ENCODE measurements at places on chromosomes 1 and 21.
A peak's percentile ranks its signal among the peaks of the same experiment; 100 is the strongest.

DNA sequence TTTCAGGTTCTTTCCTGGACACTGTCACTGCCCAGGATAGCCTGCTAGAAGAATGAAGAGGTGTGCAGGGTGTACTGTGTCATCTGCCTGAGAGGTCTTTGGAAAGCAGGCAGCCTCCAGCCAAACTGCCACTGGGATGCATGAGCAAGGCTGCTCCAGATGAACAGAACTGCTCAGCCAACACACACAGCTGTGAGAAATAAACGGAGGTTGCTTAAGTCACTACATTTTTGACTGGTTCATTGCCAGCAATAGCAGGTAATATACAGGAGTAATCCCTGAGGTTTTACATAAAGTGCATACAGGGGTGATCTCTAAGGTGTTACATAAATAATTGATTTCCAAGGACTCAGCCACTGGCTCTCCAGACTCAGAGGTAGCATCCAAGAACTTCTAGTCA is 516.9 kb downstream of the BRINP3 start:
- DNase-seq, result no peak

DNA sequence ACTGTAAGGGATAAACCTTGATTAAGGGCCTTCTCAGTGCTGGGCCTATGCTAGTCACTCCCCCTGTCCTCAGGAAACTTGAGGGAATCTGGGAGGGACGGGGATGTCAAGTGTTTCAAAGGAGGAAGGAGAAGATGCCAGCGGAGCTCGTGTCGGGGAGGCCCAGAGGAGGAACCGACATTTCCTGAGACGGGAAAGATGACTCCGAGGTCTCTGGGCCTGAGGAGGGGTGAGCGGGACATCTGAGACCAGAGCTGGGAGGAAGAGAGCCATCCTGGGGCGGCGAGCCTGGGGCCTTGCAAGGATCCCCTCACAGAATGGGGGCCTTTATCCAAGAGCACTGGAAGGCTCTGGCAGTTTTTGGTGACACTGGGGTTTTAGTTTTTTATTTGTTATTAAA is 10.4 kb downstream of the SLC66A1 start:
- no peak for DNase-seq

GRCh38 chr1:44327679-44328491 is 27.2 kb downstream of the ERI3 start:
- DNase-seq, result peak; percentile 100

DNA sequence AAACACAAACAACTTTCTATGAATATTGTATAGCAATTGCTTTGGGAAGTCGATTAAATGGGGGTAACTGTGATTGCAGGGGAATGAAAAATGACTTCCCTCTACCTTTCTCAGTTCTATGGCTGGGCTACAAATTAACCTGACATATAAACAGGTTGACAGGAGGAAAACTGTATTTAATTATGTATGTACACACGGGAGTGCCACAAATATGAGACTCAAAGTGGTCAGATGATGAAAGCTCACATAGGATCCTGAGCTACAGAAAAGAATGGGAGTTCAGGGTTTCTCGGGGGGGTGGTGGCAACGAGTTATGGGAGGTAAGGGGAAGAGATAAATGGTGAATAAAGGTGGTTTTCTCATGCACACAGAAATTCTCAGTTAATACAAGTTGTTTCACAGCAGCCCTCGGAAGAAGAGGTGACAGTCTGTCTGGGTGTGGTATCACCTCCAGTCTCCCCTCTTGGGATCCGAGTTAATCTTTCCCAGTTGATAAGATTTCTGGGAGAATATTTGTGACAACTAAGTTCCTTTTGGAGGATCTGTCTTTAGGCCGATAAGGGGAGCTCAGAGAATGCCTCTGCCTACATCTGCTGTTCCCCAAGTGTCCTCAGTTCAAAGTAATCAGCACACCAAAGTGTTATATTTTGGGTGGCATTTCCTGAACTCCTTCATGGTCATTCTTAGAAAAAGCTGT is 26.3 kb downstream of the GADD45A start:
- no peak for DNase-seq

DNA sequence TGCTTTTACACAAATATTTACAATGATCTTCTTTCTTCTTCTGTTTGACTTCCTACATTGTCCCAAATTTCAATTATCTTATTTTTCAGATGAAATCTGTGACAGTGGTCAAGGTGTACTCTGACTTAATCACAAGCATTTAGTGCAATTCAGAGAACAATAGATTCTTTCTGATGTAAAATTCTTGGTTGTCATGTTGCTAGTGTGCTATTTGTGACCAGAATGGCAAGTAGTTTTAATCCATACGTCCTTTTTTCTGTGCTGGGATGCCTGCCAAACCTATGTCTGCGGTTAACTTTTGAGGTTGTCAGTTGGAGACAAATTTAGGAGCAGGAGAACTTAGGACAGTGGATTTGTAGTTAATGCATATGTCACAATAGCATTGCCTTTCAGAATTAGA is 31.0 kb downstream of the NCAM2 start:
- peak; percentile 76 for DNase-seq

DNA sequence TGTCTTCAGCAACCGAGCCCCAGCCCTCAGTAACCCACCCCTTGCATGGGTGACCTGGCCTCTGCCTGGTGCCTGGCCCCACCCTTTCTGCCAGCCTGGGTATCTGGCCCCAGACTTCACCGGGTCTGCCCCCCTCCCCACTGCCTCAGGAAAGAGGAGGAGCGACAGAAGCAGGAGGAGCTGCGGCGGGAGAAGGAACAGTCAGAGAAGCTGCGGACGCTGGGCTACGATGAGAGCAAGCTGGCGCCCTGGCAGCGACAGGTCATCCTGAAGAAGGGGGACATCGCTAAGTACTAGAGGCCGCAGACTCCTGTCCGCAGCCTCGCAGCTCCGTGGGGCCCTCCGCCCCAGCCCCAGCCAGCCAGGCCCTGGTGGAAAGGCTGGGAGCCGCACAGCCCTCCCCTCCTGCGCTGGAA is 6.1 kb downstream of the TNFRSF25 start:
- DNase-seq, result no peak

- DNase-seq, result peak; percentile 56
Measured at GRCh38 chr1:95263450-95263849, 29.4 kb downstream of the RWDD3 start.

- peak; percentile 3 for DNase-seq
Measured at GRCh38 chr21:10273196-10273595, 248.2 kb upstream of the TPTE start.

GRCh38 chr1:158570480-158570879 is at the start of gene OR6P1:
OR6P1 (minus strand) TSS chr1:158570580; CDS start chr1:158563604, 6,976 bp downstream.
- no peak for DNase-seq

GRCh38 chr1:6864166-6864565 is 78.9 kb downstream of the CAMTA1 start:
- no peak for DNase-seq

DNA sequence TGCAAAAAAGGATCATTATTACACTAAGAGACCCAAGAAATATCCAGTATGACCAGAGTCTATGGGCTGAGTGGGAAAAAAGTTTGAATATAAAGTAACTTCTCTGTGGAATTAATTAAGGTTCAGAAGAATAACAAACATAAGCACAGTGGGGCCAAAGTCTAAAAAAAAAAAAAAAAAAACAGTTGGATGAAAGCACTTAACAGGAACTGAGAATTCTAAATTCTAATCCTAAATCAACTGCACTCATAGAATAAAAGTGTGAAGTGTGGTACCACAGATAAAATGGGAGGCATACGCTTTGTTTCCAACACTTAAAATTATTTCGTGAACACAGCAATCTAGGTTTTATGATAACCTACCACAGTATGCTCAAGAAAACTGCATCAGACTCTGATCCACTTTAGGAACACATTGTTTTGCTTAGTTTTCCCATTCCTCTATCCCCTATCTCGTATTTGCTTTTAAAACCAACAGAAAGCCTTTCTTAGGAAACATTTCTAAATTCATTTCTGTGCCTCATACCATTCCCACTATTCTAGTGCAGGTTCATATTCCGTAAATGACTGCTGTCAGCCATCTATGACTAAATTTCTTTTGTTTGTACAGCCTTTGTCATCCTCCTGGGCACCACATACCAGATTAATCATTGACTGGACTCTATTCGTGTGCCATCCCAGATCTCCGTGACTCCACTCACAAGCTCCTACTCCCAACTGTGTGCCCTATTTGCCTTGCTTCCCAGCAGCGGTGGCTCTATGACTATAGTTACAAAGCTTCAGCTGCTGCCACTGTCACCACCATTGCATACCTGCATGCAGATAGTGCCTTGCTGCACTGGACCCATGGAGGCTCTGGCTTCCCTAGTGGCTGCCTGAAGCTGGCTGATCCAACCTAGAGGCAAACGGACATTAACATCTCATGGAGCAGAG is 24.9 kb downstream of the CHML start:
- no peak for DNase-seq

- DNase-seq, result no peak
Measured at GRCh38 chr1:208631506-208631905, 387.3 kb upstream of the PLXNA2 start.

DNA sequence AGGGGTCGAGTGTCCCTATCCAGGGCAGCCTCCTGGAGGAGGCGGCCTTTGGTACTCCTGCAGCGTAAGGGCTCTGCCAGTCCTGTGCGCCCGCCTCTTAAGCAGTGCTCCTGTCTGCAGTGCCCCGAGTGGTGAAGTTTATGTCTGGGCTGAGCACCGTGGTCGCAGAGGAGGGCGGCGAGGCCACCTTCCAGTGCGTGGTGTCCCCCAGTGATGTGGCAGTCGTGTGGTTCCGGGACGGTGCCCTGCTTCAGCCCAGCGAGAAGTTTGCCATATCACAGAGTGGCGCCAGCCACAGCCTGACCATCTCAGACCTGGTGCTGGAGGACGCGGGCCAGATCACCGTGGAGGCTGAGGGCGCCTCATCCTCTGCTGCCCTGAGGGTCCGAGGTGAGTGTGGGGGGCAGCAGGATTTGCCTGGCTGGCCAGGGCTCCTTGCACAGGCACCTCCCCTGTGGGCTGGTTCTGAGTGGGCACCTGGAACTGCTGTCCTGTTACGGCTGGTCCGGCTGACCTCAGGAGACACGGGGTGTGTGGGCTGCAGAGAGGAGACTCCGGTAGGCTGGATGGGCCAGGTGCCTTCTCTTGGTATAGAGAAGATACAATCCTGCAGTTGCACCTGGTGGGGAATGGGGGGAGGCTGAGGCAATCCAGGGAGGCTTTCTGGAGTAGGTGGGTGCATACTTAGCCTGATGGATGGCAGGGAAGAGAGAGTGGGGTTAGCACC is 66.8 kb downstream of the OBSCN start:
- DNase-seq, result no peak

- peak; percentile 85 for DNase-seq
Measured at GRCh38 chr1:245751726-245752470, 597.1 kb downstream of the KIF26B start.

DNA sequence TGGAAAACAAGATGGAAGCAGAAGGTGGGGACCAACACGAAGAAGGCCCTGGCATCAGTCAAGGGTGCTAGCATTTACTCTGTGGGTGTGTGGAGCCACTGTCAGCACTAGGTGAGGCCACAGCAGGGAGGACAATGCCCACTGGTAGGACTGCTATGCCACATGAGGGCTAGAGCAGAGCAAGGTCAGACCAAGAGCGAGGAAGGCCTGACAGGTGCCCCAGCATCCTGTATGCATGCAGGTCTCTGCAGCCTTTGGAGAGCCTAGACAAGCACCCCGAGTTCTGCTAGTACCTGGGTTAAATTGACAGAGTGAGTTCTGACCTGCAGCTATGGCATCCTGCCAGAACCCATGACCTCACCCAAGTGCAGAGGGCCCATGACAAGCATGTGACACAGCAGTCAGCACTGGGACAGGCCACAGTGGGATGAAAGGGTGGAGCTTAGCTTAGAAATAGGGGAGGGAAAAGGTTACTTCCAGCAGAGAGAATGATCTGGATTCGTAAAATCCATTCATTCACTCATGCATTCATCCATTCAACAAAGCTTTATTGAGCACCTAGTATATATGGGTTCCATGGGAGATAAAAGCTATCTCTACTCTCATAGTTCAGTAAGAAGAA is 9.0 kb upstream of the CSF1 start:
- no peak for DNase-seq

GRCh38 chr1:184465489-184466146 is 78.8 kb downstream of the C1orf21 start:
- DNase-seq, result no peak

Measured in fibroblast of skin of right biceps (primary cell).